C1 segment of cervical spinal cord (tissue), 14 donors: ENCODE measurements at places on chromosomes 6 and 20.

DNA sequence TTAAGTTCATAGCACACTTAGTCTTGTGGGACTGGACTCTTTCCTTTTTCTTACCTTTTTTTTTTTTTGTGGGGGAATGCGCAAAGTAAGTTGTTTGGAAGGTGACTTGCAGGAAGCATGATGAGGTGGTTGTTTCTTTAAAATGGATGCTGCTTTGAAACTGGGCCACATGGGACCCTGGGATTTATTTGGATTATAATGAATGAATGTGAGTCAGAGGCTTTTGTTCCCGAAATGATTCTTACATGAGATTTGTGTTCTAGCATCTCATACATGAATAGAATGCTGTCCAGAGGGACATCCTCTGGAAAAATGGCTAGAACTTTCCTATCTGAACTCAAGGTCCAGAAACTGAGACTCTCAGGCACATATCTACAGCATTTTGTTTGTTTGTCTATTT lies 236.6 kb upstream of the RNF24 start:
- no peak for DNase-seq

DNA sequence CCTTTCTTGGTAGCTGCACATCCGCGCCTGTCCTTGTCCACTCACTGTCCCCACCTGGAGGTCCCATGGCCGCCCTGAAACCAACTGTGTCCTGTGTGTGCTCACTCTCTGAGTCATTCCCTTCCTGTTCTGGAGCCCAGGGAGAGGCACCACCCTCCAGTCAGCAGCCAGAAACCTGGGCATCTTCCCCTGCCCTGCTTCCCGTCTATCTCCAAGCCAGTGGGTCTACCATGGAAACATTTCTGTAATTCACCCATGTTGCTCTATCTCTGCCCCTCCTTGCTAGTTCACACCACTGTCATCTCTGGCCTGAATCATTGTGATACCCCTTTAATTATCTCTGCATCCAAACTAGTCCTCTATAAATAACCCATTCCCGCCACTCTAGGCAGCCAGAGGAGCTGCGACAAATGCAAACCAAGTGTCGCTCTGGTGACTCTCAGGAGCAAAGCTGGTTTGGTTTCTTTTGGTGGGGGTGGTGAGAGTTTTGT lies 28.8 kb upstream of the SYNJ2 start:
- no peak for DNase-seq

GRCh38 chr6:148776321-148777308 lies 29.8 kb downstream of the UST start:
- no peak for DNase-seq

DNA sequence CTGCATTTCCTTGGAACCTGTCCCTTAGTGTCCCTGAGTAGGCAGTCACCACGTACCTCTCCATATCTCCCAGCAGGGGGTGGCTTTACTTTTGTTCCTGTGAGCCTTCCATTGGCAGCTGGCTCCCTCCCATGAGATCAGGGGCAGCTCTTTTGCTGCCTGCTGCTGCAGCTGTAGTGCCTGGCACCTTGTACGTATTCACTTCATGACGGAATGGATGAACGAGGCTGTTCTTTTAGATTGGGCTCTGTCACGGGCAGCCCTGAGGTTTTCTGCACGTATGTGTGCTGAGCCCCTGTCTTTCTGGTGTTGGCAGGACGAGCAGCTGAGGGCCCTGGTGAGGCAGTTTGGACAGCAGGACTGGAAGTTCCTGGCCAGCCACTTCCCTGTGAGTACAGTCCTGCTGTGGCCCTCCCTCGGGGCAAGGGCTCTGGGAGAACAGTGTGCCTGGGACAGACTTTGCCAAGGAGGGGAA lies 14.6 kb downstream of the MYBL2 start:
- DNase-seq, result no peak

DNA sequence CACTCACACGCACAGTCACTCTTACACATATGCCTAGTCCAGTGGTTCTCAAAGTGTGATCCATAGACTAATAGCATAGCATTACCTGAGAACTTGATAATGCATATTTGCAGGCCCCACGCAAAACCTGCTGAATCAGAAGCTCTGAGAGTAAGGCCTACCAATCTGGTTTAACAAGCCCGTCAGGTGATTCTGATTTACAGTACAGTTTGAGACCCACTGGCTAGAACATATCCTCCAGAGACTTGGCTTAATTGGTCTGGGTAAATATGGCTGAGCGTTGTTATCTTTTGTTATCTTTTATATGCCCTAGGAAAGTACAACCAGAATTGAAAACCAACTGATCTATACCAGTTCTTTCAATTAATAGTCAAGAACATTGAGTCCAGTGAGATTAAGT lies 9.6 kb downstream of the TSPYL4 start:
- no peak for DNase-seq

DNA sequence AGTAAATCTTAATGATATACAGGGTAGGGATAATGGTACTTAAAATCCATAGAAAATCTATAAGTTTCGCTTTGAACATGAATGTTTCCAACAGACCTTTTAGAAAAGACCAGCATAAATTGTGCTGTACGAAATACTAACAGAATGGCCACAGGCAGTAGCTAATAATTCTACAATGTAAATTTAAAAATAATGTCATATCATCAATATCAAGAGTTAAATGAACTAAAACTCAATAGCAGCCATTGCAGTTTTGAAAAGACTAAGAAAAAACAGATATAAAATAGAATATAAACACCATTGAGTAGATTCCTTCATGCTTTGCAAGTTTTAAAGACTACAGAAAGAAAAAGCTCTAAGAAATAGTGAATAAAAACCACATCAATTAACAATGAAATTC lies 14.7 kb downstream of the TBC1D32 start:
- no peak for DNase-seq

- peak; percentile 14 for DNase-seq
Observed at GRCh38 chr6:164247106-164247505, 832.6 kb downstream of the QKI start.

GRCh38 chr6:33766921-33767907 lies 20.5 kb upstream of the IP6K3 start:
- DNase-seq, result no peak

DNA sequence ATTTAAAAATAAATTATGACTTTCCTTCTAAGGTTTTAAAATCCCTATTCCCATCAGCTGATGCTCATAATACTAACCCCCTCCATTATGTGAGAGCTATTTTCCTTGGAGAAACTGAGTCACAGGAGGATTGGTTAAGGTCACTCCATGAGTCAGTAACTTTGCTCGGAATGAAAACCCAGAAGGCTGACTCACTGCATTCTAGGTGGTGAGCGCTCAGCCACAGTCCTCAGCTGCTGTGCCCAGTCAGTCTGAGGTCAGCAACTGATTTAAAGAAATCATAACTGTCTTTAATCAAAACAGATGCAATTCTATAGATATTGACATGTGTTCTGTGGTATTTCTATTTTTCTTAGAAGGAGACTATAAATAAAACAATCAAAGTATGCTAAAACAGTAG lies 359.2 kb downstream of the GJA1 start:
- no peak for DNase-seq

DNA sequence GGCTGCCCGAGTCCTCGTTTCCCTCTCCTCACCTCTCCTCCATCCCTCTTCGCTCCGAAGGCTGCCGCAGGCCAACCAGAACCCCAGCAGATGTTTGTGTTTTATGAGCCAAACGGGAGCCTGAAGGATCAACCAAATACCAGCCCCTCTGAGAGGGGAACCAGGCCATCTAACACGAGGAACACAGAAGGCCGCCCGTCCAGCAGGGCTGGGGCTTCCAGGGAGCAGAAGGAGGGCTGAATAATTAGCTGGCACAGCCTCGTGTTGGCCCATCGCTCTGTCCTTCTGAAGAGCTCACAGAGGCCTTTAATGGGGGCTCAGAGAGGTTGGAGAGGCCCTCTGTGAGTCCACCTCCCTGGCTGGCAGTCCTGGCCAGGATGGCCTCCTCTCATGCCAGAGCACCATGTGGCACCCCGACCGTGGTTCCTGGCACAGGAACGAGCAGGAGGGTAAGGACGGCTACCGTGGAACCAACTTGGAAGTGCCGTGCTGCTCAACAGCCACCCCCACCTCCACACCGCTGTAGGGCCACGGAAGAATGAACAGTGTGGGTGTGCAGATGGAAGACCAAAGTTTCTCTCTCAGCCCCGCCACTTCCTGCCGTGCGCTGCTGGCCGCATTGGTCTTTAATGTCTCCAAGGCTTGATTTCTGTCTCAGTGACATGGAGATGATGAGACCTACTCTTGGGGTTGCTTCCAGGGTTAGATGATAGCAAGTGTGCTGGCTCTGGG lies 155.2 kb downstream of the SCML4 start:
- DNase-seq, result no peak

DNA sequence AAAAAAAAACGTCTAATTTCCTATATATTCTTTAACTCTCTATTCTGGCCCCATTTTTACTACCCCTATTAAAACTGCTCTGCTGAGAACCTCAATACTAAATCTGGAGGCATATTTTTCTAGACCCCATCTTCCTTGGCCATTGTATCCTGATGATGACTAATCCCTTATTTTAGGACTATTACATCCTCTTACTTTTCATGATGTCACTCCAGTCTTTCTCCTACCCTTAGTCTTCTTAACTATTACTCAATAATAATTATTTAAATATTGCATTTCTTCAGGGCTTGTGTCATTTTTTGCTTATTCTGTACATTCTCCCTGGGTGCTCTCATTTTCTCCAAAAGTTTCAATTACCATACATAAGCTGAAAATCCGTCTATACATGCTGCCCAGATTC lies 6.4 kb downstream of the FBXO30 start:
- no peak for DNase-seq

DNA sequence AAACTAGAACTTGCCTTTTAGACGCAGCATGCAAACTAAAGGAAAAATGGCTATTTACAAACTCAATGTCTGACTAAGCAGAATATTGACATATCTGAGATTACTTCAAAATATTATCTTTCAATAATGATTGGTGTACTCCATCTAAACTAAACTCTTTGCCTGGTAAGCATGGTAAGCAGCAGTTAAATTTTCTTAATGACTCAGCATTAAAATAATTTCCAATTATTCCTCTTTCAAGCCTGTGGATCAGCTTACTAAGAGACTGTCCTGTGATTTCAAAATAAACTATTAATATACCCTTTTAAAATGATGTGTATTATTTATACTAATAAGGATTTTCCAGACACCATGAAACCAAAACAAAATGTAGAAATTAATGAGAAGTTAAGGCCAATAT lies 226.8 kb upstream of the THEMIS start:
- DNase-seq, result no peak

GRCh38 chr6:5695260-5696245 lies 311.2 kb downstream of the NRN1 start:
- no peak for DNase-seq

DNA sequence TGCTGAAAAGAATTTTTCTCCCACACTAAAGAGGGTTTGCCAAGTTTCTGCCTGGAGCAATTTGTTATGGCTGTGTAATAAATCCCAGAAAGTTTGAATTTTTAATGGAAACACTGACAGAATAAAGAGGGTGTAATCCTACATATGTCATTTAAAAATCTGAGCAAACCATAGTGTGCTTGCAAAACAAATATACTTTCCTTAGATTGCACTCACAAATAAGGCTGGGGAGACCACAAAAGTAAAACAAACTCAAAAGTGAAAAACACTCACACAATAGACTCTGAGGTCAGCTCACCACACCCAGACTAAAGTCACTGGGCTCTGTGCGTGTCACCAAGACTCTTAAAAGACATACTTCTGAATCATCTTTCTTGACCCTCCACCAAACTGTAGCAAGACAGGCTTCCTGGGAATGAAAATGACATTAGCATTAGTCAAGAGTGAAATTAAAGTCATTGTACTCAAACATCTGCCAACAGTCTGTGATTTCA lies 4.8 kb upstream of the ATXN1 start:
- no peak for DNase-seq

DNA sequence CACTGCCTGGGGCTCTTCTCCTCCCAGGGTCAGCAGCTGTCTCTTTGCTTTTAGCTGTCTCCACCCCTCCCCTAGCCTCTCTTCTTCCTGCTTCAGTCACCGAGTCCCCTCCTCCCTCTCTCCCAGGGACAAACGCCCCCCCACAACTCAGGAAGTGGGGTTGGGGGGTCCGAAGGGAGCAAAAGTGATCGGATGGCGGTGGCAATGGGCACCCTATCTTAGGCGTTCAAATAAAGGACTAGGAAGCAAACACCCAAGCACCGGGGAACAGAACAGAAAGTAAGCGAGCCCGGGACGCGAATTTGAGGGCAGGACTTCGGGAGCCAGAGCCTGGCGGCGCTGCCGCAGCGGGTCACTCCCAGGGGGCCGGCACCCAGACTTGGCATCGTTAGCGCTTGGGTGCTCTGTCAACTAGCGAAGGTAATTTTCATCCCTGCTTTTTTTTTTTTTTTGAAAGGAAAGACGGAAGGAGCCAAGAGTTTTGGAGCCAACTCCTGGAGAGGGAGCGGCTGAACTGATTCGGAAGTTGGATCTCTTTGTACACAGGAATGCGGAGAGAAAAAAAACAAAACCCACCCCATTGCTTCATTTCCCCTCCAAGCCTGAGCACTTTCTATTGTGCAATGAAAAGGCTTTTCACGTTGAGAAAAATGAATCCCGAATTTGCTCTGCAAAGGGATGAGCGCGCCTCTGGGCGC lies 815 bp upstream of the ITPR3 start:
- DNase-seq, result no peak

- no peak for DNase-seq
Observed at GRCh38 chr20:17721802-17722486, 22.2 kb downstream of the BANF2 start.
